ENCODE measurements at places on chromosomes 2 and 18.

GRCh38 chr2:219418155-219419011 lies at the start of gene DES:
Gene DES (plus strand): TSS chr2:219418377. CDS start chr2:219418463, 86 bp downstream.
- peak; percentile 73 for DNase-seq

DNA sequence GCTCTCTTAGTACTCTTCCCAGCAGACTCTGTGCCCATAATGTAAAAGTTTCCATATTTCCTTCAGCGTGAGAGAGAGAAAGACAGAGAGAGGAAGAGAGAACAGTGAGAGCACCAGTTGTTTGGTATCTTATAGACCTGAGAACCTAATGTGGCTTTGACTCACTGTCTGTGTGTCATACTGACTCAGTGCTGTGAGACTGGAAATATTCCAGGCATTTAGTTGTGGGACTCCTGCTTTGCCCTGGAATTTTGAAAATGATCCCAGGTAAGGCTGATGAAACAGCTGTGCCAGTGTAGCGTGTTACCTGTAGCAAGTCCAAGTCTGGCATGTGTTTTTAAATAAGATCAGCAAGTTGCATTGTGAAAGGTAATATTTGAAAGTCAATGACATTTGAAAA lies 87.9 kb upstream of the KCNH7 start:
- no peak for DNase-seq

DNA sequence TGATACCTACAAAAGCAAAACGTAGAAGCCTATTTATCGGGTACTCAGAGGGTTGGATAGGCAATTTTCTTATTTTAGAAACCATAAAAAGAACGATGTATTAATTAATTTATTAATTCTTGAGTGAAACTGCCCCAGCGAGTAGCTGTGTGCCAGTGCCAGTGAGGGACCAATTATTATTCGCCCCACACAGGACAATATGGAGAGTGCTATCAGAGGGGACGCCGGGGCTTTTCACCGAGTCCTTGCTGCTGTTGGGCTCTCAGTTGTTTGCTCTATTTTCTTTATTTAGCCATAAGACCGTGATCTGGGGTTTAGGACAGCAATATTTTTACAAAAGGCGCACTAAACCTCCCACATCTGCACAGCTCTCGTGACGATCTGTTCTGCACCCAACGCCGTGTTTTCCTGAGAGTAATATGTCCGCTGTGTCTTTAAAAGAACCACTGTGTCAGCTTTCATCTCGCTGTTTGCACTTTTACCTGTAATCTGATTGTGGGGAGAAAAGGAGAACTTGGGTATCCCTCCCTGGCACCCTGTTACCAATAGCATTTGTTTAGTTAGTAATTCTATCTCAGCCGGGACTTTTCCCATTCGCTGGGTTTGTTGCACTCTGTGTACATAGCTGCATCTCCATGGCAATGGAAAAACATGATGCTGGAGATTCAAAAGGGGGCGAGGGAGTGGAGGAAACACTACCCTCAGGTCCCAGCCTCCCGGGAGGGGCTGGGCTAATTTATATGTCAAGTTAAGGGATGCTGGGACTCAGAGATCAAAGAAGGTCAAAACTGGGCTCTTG lies 30.1 kb upstream of the ZNF516 start:
- peak; percentile 78 for DNase-seq

DNA sequence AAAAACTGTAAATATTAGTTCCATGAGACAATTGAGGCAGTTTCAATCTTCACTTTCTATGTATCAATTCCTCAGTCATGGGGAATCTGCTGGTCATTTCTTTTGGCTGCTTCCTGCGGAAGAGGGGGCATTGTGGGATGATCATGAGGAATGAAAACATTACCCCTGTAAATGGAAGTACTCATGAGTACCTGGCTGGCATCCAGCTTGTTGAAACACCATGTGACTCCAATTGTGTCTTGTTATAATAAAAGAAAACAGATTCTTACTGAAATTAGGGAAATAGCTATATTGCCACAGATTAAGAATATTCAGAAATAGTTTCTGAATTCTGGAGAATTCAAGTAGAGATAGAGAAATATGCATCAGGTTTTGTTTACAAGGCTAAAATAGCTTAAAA lies 41.6 kb upstream of the GPR39 start:
- DNase-seq, result no peak

DNA sequence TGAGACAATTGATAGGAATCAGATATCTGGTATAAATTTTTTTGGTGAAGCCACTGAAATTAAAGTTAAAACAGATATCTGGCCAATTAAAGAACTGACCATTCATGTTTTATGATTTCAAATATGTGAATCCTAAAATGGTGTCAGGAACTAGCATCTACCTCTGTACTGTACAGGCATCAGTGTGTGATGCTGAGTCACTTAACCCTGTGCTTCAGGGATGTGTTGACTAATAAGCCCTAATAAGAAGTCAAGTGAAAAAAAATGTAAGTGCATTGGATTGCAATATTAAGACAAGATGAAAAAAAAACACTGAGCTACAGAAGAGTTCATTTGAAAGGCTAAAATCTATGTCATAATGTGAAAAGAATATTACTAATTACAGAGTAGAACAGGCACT lies 9.1 kb upstream of the UNC80 start:
- DNase-seq, result no peak

GRCh38 chr2:173658946-173659371 lies 304.3 kb downstream of the CDCA7 start:
- no peak for DNase-seq

GRCh38 chr2:136006658-136007057 lies 21.2 kb upstream of the DARS1 start:
- DNase-seq, result no peak

GRCh38 chr18:56235481-56236013 lies 402.8 kb downstream of the TXNL1 start:
- no peak for DNase-seq

DNA sequence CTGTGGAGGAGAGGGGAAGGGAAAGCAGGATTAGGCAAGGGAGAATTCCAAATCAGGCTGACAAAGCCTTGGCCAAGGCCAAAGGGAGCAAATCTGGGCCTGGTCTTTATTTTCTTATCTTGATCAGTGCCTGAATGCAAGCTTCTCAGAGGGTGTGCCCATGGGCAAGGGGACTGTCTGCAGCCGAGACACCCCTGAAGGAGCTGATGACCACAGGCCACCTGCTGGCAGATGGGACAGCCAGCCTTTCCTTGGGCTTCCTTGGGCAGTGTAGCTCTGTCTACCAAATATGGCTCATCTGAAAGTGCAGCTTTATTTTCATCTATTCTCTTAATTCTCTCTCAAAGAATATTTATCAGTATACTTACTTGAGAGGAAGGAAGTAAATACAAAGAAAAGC lies 117.0 kb downstream of the PKP4 start:
- DNase-seq, result no peak

- DNase-seq, result no peak
Measured at GRCh38 chr18:74803769-74804168, 206.1 kb downstream of the ZNF407 start.

GRCh38 chr2:11560806-11561205 lies 27.0 kb downstream of the GREB1 start:
- no peak for DNase-seq

Measured in right forelimb (tissue), 1 donor.